ENCODE measurements at places on chromosomes 16 and 17.

- no peak for DNase-seq
Observed at GRCh38 chr17:5329784-5330557, 47.9 kb downstream of the RABEP1 start.

DNA sequence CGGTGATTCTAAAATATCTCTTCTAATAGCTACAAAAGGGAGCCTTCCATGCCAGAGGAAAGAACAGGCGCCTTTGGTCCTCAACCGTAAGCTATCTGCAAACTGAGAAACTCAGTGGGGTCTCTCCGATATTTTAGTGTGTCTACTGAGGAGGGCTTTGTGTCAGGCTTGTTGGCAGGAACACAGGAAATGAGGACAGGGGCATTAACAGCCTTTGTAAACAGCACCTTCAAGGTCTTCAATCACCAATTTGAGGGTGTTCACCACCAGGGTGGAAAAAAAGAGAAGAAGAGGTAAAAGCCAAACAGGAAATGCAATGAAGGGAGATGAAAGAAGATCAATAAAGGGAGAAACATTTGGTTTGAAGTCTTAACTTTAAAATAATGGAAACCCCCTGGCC, 580.1 kb upstream of the SALL1 start:
- no peak for DNase-seq

- no peak for DNase-seq
Observed at GRCh38 chr17:72931163-72931562, 161.3 kb downstream of the SLC39A11 start.

DNA sequence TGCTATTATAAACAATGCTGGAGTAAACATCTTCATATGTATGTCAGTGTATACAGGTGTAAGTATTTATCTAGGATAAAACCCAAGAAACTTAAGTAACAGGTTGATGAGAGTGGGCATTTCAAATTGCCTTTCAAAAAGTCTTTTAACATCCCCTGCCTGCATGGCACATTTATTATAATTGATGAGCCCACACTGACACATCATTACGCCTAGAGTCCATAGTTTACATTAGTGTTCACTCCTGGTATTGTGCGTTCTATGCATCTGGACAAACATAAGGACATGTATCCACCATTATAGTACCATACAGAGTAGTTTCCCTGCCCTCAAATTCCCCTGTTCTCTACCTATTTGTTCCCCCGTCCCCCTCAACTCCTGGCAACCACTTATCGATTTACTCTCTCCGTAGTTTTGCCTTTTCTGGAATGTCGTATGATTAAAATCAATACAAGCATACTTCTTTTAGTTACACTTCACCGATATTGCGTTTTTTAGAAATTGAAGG, 53.7 kb downstream of the NACA2 start:
- no peak for DNase-seq

GRCh38 chr16:70697594-70698170, 11.8 kb upstream of the MTSS2 start:
- DNase-seq, result no peak

DNA sequence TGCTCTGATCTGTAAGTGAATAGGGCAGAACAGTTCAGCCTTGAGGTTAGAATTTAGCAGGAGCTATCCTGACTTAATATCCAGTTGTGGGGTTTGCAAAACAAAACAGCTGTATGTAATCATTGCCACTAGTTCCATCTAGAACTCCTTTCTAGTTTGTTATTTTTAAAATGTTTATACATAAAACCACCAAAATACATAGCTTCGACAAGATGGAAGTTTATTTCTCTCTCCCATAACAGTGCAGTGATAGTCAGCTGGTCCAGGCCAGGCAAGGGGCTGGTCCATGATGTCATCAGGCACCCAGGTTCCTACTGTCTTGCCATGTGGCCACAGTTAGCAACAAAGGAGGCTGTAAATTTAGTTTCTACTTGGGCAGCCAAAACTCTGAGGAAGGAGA, 10.5 kb upstream of the PLK1 start:
- DNase-seq, result no peak

GRCh38 chr16:71943887-71944286, 48.6 kb downstream of the IST1 start:
- no peak for DNase-seq

DNA sequence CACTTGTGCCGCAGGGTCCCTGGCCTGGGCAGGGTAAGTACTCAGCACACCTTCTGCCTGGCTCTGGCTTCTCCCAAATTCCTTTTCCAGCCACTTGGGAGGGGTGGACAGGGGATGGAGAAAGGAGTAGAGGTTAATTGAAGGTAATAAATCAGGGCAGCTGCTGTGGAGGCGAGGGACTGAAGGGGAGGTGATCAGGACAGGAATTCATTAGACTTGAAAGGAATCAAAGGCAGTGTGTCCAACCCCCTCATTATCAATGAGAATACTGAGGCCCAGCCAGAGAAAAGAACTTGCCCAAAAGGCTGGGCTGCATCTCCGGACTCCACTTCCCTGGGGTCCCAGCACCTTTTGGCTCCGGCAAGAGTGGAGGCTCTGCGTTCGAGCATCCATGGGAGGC, 2.4 kb downstream of the SOST start:
- no peak for DNase-seq

DNA sequence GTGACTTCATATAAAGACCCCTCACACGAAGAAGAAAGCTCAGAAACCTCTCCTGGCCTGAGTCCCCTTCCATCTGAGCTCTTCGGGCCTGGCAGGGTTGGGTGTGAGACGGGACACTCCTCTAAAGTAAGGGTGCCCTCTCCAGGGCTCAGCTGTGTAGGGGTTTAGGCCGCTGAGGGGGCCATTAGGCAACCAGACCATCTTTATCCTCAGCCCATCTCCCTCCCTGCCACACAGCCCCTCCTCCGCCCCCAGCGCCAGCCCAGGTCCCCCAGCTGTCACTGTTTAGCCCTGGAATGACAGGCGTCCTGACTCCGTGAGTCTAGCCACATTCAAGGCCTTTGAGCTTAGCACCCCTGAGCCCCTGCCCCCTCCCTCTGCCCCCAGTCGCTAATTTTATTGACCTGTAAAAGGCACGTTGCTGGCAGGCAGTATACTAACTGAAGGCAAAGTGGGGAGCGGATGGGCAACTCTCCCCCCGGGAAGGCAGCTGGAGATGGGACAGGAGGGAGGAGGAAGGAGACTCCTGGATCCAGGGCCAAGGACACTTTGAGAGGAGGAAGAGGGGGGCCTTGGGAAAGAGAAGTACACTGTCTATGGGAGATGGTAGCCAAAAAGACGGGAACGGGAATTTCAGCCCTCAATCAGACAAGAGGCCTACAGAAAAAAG, 592 bp upstream of the ZNF385C start:
- DNase-seq, result no peak

DNA sequence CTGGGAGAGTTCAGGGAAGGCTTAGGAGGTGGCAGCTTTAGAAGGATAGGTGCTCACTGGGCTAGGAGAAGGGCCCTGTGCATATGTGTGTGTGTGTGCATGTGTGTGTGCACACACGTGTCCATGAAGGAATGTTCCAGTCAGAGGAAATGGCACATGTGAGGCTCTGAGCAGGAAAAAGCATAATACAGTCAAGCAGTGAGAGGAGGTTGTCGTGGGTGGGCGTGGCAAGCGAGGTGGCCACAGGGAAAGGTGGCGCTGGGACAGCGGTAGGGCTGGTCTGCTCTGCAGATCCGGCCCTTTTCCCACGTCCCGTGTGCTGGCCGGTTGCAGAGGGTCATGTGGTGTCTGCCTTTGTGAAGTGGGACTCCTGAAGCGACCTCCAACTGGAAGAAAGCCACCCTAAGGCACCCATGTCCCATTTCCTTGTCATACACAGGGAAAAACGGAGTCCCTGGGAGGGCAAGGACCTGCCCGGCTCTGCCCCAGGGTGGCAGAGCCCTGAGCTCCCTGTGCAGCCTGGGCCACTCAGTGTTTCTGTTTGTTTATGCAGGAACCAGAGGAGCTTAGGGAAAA, 40.1 kb downstream of the NT5M start:
- DNase-seq, result no peak

- DNase-seq, result no peak
Observed at GRCh38 chr16:23544436-23544835, 12.7 kb downstream of the EARS2 start.

DNA sequence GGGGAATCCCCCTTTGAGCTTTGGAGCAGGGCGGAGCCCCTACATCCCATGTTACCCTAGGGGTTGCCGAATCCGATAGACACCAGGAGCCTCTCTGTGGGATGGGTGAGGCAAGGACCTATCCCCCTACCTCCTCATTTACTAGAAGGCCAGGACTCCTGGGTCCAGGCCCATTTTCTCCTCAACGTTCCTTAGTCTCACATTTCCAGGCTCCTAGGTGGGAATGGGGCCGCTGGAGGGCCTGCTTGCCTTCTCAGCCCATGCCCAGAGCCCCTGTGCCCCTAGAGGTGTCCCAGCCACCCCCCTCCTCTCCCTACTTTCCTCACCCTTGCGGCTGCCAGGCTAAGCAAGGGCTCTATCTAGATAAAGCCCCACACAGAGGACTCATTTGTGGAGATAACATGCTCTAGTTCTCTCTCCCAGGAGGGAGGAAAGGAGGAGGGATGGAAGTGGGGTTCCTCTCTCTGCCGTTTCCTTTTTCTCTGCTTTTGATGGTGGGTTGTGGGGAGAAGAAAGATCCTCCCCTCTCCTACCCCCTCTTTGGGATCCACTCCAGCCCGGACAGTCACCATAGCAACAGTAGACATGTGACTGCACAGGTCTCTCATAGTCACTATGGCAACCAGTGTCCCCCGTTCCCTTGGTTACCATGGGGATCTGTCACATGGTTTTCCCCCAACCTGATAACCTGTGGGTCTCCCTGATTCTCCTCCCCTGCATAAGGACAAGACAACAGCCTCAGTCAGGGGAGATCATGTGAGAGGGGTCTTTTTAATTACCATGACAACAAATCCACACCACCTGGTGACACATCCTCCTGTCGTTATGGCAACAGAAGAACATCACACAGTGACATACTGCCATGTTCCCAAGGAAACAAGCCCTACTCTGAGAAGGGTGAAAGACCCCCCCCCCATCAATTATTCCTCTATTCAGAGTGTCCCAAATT, 5.2 kb downstream of the CACNA1G start:
- no peak for DNase-seq

GRCh38 chr17:75485688-75486087, 29.3 kb downstream of the TMEM94 start:
- DNase-seq, result no peak

DNA sequence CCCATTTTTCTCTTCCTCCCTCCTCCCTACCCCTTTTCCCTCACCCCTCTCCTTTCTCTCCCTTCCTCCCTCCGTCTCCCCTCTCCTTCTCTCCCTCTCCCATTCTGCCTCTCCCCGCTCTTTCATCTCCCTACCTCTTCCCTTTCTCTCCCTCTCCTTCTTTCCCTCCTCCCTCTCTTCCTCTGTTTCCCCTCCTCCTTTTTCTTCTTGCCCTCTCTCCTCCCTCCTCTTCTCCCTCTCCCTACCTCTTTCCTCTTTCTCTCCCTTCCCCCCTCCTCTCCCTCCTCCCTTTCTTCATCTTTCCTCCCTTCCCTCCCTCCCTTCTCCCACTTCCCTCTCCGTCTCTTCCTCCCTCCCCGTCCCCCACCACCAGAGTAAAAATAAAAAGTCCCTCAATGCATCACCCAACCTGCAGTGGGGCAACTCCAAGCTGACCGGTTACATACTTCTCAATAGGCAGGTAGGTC, 10.4 kb downstream of the CHD9NB start:
- no peak for DNase-seq

- no peak for DNase-seq
Observed at GRCh38 chr16:85523602-85524364, 89.3 kb upstream of the GSE1 start.
